Stimulated activated CD4-positive, alpha-beta T cell treated with anti-CD3 and anti-CD28 coated beads, Interleukin-12 subunit alpha, Interleukin-12 subunit beta, amount 100 ng/mL, for 24 hours (primary cell): ENCODE measurements at places on chromosomes 7 and 10.

GRCh38 chr10:102935505-102935904, 17.4 kb downstream of the CNNM2 start:
- no peak for DNase-seq

DNA sequence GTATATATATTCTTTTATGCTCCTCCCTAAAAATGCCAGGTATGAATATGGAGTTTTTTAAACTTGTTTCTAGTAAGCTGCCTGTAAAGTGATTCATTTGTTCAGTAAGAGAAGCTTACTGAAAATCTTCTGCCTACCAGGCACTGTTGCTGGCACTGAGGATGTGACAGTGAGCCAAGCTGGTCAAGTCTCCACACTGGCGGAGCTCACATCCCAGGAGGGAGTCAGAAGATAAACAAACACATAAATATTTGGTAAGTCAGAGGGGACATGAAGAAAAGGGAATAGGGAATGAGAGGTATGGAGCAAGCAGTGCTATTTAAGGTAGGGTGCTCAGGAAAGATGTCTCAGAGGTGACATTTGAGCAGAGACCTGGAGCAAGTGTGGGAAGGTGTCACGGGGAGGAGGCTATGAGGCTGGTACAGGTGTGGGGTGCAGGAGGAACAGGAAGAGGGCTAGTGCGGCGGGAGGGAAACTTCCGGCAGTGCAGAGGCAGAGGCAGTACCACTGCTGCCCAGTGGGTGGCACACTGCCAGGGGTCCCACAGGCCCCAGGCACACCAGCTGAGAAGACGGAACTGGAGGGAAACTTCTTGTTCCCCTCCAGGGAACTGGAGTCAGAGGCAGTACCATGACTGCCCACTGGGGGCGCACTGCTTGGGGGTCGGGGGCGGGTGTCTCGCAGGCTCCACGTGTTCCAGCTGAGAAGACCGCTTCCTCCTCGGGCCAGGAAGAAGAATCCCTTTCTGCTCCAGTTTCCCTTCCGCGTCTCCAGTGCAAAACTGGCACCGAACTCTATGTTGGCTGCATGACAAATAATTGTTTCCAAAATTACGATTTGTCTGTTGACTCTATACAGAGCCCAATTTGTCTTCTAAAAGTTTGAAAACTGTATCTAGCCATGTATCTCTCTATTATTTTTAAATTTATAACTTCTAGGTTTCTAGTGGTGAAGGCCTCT, 161.0 kb downstream of the TEX36 start:
- peak; percentile 6 for DNase-seq

- no peak for DNase-seq
Observed at GRCh38 chr10:124217906-124218804, 124.8 kb upstream of the CHST15 start.

- DNase-seq = no peak
Observed at GRCh38 chr10:31896968-31897384, 31.7 kb downstream of the ARHGAP12 start.
